ENCODE measurements at places on chromosomes 13 and 19. TPM values are rescaled to one million over a fixed set of nuclear protein-coding genes. Genes with fewer than 3 reads are reported as not detected.

TGDS gene
- total RNA-seq = 10.3 TPM

ILF3 gene
- total RNA-seq = 55.0 TPM

DNA sequence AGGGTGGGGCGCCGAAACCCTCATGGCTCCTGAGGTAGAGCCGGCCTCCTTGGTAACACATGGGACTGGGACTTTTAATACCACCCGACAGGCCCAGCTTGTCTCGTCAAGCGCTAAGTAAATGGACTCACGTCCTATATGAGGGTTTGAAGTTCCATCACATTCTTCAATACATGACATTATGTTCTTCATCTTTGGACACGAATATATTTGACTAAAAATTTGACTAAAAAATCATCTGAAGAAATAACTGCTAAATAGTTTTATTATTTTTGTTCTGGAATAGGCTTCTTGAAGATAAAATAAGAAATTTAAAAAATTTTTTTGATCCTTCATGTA, 335 bp upstream of the ZNF607 start:
- DNase-seq = no peak

DNA sequence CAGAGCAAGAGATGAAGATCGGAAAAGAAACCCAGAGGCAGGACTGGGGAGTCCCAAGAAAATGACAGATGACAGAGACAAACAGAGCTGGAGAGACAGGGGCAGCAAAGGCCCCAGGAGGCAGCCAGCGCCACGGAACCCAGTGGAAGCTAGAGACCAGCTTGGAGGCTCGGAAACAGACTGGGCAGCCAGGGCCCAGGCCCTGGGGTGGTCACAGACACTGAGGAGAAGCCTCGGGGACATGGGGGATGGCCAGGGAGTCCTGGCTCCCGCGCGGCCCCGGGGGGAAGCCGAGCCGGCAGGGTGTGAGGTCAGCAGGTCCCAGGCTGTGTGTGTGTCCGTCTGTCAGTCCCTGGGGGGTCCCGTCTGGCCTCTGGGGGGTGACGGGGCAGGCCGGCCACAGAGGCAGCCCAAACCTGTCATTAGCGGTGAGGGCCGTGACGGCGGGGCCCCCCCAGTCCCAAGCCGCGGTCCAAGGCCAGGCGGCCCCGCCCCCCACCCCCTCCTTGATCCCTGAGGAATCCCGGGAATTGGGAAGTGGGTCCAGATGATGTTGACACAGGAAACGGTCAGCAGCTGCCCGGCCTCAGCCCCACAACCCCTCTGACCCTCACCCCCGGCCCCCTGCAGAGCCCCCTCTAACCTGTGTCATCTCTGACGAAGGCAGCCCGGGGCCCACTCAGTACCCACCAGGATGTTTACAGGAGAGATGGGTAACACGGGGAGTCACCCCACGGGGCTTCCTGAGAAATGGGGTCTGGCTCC, 2.5 kb upstream of the TMEM190 start:
- DNase-seq = peak; percentile 52

DNA sequence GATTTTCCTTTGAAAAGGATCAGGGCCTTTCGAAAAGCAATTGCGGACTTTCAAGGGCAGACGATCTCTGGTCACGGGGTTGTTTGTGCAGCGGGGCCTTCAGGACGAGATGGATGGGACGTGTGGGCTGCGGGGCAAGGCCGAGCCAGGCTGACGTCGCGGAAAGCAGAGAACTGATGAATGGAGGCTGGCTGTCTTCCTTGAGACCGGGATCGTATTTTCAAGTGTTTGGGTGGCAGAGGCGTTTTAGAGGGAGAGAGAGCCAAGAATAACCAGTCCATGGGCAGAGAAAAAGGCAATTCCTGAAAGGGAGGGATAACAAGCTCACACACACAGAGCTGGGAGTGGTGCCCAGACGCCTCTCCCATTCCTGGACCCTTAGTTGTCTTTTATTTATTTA, 138.9 kb upstream of the USP29 start:
- DNase-seq = no peak

- no peak for DNase-seq
Measured at GRCh38 chr19:41929536-41930071, 1.4 kb upstream of the ERFL start.

- no peak for DNase-seq
Measured at GRCh38 chr19:18435178-18435841, 2.6 kb downstream of the ISYNA1 start.

DNA sequence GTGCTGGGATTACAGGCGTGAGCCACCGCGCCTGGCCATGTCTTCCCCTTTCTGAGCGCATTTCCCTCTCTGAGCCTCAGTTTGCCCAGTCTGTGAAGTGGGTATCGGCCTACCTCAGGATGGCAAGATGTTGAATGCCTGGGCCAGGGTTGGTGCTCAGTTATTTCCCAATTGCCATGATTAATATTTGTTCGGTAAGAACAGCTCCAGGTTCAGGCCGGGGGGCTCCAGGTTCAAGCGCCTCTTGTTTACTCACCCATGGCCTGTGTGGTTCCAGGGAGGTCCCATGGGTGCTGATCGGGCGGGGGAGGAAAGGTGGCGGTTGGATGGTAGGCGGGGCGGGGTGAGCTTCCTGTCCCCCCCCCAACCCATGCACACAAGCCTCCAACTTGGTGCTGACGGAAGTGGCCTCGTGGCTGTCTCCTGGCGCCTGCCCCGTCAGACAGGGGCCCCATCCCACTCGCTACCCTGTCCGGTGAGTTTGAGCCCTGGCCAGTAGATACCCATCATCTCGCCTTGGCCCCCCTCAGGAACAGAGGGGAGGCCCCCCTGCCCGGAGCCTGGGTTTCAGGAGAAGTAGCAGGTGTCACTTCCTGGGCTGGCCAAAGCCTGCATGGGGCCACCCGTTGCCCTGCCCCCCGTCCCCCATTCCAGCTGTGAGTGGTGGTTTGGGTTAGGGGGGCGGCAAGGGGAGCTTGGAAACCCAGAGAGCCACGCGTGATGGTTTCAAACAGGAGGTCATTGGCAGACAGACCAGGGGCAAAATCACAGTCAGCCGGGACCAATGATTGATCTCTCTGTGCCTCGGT, at the start of gene FCHO1:
Gene FCHO1, plus strand, starts transcription at position 375 of the 809 bp plus-strand sequence. CDS start 3,688 bp downstream, outside the sequence.
- no peak for DNase-seq

- no peak for DNase-seq
Measured at GRCh38 chr19:10233946-10234345, 2.8 kb upstream of the S1PR2 start.

PGLYRP1 gene
- total RNA-seq = not detected

ACTL9 gene
- total RNA-seq = not detected

DNA sequence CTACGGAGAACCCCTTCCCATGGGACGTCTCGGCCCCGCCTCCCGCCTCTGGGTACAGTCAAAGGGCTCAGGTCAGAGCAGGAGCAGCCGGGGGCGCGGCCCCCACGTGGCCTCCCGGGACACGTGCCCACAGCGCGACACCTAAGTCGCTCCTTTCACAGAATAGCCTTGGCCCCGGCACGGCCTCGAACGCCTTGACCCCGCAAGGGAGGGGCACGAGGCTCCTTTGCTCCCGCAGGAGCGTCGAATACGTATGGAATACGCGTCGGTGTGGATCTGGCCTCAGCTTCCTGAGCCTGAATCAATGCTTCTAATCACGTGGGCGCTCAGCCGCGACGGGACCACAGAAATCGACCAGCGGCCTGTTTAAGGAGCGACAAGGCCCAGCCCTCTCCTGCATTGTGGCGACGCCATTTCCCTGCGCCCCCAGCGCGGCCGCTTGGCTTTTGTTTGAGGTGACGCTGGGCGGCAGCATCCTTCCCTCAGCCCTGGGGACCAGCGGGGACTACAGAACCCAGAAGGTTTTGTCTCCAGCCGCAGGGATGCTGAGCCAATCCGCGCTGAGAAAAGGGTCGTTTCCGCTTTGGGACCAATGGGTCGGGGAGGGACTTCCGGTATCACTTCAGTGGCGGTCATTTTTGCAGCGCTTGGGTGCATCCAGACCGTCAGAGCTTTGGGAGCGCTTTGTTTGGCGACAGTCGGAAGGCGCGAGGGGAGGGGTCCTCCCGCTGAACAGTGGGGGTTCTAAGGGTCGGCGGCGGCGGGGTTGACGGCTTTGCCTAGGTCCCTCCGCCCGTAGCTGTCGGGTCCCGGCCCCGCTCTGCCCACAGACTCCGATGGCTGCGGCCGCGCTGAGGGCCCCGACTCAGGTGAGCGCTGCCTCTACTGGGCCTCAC, at the start of gene ZIK1:
Gene ZIK1, plus strand, starts transcription at position 625 of the 896 bp plus-strand sequence. Its CDS starts 212 bp downstream, at position 837.
- peak; percentile 91 for DNase-seq

GRCh38 chr19:2978772-2979171, 1.4 kb downstream of the TLE6 start:
- peak; percentile 21 for DNase-seq

PCDH20 gene
- total RNA-seq = under 0.01 TPM

DNA sequence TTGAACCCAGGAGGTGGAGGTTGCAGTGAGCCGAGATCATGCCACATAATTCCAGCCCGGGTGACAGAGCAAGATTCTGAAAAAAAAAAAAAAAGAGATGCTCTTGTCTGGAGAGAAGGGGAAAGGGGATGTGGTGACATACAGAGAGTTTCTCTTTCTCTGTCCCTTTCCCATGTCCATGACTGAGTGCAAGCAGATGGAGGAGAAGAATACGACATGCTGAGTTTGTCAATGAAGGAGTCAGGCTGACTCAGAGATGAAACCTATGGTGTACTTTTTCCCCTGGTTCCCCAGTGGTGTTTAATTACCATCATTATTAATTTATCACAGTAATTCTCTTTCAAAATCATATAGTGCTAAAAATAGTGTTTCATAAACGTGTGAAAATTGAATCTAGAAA, 448.8 kb downstream of the FOXO1 start:
- peak; percentile 12 for DNase-seq

- DNase-seq = peak; percentile 35
Measured at GRCh38 chr13:46778890-46779289, 18.1 kb downstream of the ESD start.

FSD1 gene
- total RNA-seq = 8.7 TPM

EDNRB gene
- 0.99 TPM for total RNA-seq

DCT gene
- under 0.01 TPM for total RNA-seq

ZNF567 gene
- total RNA-seq = 5.9 TPM

KIR2DL3 gene
- not detected for total RNA-seq

- DNase-seq = no peak
Measured at GRCh38 chr19:18259893-18260292, 14.4 kb downstream of the IQCN start.

ZNF724 gene
- 3.3 TPM for total RNA-seq

DNA sequence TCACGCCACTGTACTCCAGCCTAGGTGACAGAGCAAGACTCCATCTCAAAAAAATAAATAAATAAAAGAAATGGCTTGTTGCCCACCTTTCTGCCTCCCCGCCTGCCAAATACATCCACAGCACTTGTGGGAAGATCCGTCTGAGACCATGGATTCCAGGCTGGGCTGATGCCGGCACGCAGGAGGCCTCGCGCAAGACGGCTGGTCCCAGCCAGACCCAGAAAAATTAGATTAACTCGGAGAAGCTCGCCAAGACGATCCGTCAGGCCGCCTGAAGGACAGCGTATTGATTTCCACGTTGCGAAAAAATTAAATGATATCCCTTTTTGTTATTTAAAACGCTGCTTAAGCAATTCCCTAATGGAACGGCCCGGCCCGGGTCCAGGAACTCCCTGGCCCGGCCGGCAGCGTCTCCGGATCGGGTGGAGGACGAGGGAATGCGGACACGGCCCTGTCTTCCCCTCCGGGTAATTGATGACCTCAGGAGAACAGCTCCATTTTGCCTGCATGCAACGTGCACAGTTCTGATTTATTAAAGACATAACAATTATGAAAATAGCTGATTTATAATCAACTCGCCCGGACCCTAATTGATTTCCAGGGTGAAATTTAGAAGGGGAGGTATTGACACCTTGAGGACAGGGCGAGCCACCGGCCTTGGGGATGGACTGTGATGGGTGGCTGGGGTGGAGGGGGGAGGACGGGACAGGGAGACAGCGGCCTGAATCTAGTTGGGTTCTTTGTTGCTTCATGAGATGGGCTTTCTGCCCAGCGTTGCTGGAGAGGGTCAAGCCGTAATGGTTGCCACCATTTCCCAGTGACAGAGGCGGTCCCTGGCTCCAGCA, 52.1 kb downstream of the ZNRF4 start:
- DNase-seq = no peak

- peak; percentile 72 for DNase-seq
Measured at GRCh38 chr13:34346626-34347025, 528.7 kb downstream of the RFC3 start.

PLIN5 gene
- total RNA-seq = not detected

- DNase-seq = no peak
Measured at GRCh38 chr13:98195054-98195791, 18.2 kb upstream of the RNF113B start.

GRCh38 chr13:111228262-111229144, 91.9 kb upstream of the TEX29 start:
- peak; percentile 76 for DNase-seq

TMEM59L gene
- total RNA-seq = 0.51 TPM

GRCh38 chr19:58374200-58374599, 6.6 kb downstream of the ZNF837 start:
- no peak for DNase-seq

GRCh38 chr13:113887700-113888201, 23.9 kb upstream of the GAS6 start:
- peak; percentile 53 for DNase-seq

- DNase-seq = no peak
Measured at GRCh38 chr19:34454091-34454490, 25.9 kb downstream of the UBA2 start.

- peak; percentile 34 for DNase-seq
Measured at GRCh38 chr13:37383046-37383445, 215.5 kb downstream of the POSTN start.

DENND1C gene
- not detected for total RNA-seq

RAD23A gene
- total RNA-seq = 51.1 TPM

SPART gene
- 93.0 TPM for total RNA-seq

DNA sequence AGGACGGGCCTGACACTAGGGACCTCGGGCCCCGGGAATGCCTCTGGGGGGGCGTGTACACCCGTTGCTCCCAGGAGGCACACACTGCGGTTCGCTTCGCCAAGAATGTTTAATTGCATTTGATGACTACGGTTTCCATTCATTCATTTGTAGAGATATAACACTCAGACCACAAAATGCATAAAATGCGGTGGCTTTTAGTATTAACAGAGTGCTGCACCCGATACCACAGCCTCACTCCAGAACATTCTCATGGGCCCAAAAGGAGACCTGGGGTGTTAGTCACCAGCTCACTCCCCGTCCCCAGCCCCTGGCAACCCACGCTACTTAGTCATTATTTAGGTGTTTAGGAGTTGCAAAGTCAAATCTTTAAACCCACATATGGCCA, 21.8 kb downstream of the HCN2 start:
- peak; percentile 87 for DNase-seq

GRCh38 chr19:4795400-4795799, 3.9 kb downstream of the FEM1A start:
- peak; percentile 50 for DNase-seq

DNA sequence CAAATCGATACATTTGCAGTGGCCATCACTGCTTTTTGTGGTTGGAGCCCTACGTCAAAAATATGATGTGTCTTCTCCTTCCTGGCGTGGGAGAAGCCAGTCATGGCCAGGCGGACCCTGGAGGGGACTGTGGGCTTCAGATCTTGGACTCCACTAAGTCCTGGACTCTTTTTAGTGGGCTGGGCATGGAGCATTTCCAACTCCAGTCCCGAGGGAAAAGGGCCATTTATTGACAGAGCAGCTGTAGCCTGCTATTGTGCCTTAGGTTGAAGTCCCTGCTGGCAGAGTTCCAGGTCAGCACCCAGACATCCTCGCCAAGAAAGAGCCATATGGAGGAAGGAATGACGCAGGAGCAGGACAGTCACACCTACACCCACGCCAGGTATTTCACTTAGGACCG, 179.2 kb upstream of the ZNF507 start:
- DNase-seq = no peak

Measured in fibroblast of lung (primary cell).